IPS-NIHi11 (cell line): ENCODE measurements at places on chromosomes 3 and 15.

DNA sequence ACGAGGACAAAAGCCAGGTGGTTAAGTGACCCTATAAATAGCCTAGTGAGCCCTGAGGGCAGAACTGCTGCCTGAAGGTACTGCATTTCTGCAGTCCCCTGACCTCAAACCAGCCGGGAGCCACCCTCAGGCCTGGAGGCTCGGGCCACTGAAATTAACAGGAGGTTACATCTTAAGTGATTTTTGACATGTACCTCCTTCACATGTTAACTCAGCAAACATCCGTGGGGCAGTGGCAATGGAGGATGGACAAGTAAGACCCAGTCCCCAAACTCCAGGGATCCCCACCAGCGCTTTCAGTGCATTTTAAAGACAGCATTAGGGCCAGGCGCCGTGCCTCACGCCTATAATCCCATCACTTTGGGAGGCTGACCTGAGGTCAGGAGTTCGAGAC, 26.2 kb downstream of the PSTPIP1 start:
- no peak for DNase-seq

- DNase-seq, result no peak
Measured at GRCh38 chr3:65381496-65382010, 657.2 kb downstream of the MAGI1 start.

DNA sequence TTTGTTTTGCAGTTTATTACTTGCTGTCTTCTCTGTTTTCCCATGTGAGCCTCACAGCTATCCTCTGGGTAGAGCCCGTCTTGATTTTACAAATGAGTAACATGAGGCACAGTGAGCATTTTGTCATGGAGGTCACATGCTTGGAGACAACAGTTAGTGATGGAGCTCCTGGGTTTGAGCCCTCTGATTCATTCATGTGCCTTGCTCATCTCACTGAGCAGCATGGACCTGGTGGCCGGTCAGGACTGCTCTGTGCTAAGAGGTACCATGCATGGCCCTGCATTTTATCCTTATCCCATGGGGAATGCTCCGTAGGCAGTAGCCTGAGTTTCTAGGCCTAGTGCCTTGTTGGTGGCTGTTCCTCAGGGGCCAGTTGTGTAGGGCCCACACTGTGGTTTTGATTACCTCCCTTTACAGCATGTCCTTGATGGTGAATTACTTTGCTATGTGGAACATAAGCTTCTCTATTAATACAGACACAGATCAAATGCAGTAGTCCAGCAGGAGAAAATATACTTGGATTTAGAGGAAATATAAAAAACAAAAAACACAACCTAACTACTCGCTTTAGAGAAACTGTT, 35.6 kb downstream of the MAP2K5 start:
- no peak for DNase-seq

GRCh38 chr15:28904003-28904402, 18.2 kb downstream of the APBA2 start:
- DNase-seq, result no peak

GRCh38 chr15:78752492-78753358, 58.5 kb downstream of the ADAMTS7 start:
- no peak for DNase-seq
